ENCODE measurements at places on chromosomes 16 and 17.
A peak's percentile ranks its signal among the peaks of the same experiment; 100 is the strongest.

GRCh38 chr17:59469786-59470485, 95.5 kb upstream of the DHX40 start:
- DNase-seq = no peak

GRCh38 chr16:11224096-11224893, 31.7 kb downstream of the SOCS1 start:
- peak; percentile 80 for DNase-seq

DNA sequence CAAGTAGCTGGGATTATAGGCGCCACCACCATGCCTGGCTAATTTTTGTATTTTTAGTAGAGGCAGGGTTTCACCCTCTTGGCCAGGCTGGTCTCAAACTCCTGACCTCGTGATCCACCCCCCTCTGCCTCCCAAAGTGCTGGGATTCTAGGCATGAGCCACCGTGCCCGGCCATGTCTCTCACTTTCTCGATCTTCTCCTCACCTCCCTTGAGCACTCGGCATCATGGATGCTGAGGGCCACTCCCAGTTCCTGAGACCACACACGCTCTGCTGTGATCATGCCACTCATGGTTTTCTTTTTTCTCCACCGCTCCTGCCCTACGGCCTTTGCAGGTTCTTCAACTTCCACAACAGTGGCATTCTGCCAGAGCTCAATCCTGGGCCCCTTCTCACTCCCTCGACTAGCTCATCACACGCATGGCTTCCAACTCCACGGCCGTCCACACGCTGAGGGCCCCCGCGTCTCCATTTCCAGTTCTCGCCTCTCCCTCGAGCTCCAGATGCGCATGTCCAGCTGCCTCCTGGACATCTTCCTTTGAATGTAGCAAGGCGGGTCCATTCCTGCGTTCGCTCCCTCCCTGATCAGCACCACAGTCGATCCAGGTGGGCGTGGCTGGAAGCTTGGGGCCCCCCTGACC, 5.5 kb upstream of the NCBP3 start:
- no peak for DNase-seq

DNA sequence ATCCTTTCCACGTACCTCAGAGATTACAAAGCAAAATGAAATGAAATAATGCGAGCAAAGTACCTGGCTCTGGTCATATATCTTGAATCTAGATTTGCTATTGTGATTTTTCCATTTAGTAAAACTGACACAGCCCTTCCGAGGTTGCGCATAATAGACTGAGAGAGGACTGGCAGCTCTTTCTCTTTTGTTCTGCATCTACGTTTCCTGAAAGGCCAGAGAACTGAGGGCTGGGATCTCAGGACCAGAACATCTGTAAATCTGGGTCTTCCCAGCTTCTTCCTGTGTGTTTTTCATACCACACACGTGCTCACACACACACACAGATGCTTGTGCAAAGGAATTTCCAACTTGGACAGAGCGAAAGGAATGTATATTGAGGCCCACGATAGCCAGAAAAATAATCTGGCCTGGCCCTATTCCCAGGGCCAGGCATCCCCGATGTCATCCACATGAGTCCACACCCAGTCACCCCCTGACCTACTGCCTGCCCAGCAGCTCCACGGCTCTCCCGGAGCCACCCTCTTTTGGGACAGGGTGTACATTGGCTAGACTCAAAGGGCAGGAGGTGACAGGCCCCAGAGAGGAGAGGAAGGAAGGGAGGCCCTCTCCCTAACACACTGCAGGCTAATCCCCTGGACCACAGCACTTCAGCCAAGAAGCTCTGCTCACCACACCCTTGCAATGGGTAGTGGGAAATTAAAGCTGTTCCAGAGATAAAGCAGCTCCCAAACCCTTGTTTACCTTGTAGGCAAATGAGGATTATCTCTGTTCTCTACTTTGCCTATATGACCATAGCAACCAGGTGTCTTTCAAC, 41.8 kb downstream of the NOL11 start:
- DNase-seq = no peak

- DNase-seq = no peak
These were observed 2.8 kb upstream of the MSI2 start for GRCh38 chr17:57253362-57254065.

GRCh38 chr16:80816356-80816755, 12.0 kb upstream of the CDYL2 start:
- DNase-seq = no peak

DNA sequence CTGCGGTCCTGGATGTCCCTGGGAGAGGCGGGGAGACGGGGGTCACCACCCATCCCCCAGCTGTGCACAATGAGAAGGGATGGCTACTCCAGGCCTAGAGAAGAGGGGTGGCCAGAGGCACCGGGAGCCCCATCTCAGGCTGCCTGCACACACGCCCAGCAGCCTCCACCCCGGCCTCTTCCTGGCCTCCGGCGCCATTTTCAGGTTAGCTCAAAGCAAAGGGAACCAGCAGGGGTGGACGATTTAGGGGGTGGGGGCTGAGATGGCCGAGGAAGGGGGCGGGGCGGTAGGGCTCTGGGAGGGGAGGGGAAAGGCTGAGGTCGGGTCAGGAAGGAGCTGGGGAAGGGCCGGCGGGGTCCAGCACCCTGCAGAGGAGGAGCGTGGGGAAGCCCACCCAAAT, 42.8 kb downstream of the SRCIN1 start:
- DNase-seq = no peak

DNA sequence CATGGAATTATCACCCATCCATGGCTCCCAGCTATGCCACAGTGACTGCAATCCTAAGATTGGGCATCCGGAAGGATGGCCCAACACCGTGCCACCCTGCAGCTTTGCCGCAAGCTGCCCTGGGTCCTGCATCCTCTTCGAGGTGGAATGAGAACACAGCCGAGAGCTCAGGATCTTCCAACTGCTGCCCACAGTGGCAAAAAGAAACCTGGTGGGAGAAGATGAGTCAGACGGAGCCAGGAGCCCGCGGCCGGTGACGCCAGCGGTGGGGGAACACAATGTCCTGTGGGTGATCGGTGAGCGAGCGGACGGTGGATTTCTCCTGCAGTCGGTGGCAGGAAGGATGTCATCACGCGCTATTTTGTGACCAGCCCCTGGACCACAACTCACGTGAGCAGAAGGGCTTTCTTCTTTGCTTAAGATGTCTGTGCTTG, 20.1 kb downstream of the CD7 start:
- peak; percentile 82 for DNase-seq
